Posterior cingulate gyrus (tissue), 11 donors: ENCODE measurements at places on chromosomes 2 and 18.

DNA sequence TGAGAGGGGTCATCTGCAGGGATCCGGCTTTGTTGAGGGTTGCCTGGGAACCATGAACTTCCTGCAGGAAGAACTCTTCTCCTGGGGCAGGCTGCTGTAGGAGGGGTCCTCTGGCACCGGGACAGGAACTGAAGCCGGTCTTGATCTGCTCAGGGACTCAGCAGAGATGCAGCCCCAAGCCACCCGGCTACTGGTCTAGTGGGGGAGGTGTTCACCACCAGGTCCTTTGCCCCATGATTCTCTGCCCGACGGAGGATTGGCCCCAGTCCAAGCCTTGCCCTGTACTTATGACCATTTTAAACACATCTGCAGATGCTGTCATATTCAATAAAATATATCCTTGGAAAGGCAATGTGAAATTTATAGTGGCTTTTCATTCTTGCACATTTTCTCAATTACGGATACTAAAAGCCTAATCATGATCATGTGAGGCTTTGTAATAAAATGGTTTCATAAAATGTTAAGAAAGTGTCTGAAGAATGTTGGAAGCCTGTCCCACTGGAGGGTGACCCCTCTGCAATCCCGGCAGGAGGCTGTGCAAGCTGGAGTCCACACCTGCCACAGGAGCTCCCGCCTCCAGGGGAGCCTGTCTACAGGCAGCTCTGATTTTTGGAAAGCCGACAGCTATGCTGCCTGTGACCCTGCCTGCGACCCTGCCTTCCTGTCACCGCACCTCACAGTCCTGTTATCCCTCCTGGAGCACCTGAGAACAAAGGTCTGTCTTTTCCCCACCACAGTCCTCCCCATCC lies 98.8 kb upstream of the TAF1B start:
- no peak for DNase-seq

GRCh38 chr2:62745891-62746481 lies 40.5 kb downstream of the EHBP1 start:
- no peak for DNase-seq

DNA sequence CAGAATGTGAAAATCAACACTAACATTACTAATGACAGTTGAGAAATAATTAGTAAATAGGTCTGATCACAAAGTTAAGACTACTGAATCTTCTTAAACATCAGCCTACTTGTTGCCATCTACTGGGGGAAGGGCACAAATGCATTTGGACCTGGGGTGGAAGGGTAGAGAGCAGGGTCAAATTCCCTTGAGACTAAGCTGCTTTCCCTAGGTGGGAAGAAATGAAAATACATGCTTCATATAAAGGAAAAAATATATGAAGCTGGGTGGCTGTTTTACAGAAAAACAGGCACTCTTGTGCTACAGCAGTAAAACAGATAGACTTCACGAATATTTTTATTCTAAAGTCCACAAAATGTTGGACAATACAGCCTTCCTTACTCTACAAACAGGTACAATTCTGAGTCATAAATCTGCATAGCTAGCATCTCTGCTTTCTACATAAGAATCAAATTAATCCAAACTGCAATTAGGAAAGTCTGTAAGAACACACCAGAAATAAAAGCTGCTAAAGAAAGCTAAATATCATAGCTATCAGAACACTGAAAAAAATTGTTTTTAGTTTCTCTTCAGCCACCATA lies 10.9 kb downstream of the TRIP12 start:
- no peak for DNase-seq

DNA sequence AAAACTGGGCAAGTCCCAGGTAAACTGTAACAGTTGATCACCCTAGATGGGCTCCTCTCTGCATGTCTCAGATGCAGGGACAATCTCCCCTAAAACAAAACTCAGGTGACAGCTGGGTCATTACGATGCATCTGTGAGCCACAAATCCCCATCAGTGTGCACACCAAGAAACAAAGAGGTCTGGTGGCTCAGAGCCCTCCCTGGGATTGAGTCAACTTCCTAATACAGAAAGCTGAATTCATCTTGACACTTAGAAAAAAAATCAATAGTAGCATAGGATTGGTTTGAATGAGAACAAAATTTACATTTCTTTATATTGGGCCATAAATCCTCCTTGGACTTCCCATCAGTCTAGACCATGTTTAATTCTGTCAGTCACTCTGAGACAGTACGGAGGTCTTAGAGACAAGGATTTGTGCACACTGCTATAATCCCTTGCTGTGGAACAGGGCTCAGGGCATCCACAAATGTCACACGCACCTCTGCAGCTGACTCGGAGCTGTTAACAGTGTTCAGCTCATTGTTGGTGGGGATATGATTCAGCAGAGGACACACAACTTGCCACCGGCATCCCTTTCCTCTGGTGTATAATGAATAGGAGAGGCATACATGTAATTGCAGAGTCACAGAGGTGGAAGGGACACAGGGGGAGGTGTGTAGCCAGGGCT lies 44.5 kb upstream of the DAPL1 start:
- no peak for DNase-seq

- DNase-seq: no peak
These were observed 39.1 kb downstream of the PLEK start for GRCh38 chr2:68404164-68404563.

DNA sequence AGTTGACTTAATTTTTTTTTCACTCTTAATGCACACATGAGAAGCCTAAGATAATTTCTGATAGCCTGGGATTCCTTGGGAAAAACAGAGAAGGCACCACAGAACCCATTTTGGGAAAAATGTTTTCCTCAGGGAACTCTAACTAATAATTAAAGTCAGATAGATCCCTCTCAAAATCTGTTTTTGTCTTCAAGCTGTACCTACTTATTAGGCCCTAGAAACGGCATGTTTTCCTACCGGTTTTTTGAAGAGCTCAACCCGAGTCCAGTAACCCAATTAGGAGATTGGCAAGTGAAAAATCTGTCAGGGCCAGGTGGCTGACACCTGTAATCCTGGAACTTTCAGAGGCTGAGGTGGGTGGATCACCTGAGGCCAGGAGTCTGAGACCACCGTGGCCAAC lies 16.1 kb upstream of the PDK1 start:
- DNase-seq: no peak

- no peak for DNase-seq
These were observed 46.3 kb downstream of the ARL4C start for GRCh38 chr2:234450431-234451124.

DNA sequence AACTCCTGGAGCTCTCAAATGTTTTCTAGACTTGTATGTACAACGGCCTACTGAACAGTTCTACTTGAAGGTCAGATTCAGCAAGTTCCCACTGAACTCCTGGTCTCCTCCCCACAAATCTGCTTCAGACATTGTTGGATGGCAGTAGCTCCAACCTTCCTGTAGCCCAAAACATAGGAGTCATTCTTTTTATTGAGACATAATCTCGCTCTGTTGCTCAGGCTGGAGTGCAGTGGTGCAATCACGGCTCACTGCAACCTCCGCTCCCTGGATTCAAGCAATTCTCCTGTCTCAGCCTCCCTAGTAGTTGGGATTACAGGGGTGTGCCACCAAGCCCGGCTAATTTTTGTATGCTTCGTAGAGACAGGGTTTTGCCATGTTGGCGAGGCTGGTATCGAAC lies 47.3 kb downstream of the QPCT start:
- no peak for DNase-seq

GRCh38 chr18:50687491-50687890 lies 127.6 kb downstream of the MAPK4 start:
- DNase-seq: no peak

GRCh38 chr2:173048897-173049661 lies 26.6 kb upstream of the MAP3K20 start:
- DNase-seq: no peak

DNA sequence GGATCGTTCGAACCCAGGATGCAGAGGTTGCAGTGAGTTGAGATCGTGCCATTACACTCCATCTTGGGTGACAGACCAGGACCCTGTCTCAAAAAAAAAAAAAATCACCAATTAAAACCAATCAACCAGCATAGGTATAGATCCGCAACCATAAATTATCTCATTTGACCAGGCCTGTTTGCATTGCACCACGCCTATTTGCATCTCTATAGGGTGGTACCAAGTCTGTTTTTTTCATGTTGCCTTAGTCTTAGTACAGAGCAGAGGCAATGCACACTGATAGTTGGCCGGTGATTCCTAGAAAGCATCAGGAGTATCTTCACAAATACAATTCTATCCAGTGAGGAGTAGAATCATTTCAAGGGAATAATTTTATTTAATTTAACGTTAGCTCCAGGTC lies 9.3 kb upstream of the NPC1 start:
- no peak for DNase-seq

GRCh38 chr2:141889788-141890187 lies 241.0 kb downstream of the LRP1B start:
- DNase-seq: no peak

- no peak for DNase-seq
These were observed 26.4 kb upstream of the CYTIP start for GRCh38 chr2:157470321-157470720.

- DNase-seq: no peak
These were observed 520.1 kb downstream of the ARHGAP15 start for GRCh38 chr2:143649226-143649740.

GRCh38 chr2:142786918-142787702 lies 90.4 kb upstream of the KYNU start:
- DNase-seq: no peak

GRCh38 chr2:54624591-54625071 lies 98.8 kb upstream of the EML6 start:
- DNase-seq: no peak

DNA sequence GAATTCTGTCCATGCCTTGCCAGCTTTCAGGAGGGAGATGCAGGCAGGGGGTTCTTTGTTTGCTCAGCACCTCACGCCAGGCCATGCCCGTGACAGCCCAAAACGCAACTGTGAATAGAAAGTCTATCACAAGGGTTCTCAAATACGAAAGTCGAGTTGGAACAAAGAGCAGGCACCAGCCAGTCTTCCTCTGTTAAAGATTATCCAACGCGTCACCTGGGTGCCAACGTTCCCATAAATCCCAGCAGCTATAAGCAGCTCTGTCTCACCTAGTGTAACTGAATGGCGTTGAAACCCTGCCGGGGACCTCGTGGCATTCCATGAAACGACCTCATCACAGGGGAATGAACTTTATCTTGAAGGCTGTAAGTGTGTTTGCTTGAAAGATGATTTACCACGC lies 84.8 kb upstream of the GATA6 start:
- DNase-seq: no peak

DNA sequence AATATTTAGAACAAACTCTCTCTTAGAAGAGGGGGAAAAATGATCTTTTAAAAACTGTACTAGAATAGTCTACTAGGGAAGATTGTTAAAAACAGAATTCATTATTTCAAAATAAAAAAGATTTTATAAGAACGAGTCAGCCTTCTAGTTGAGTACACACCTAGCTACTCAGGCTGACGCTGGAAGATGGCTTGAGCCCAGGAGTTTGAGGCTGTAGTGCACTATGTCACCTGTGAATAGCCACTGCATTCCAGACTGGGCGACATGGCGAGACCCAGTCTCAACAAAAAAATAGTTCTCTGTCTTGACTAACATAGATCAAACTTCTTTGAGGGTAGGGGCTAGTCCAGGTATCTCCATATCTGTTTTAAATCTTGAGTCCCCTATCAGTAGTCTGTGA lies 33.9 kb downstream of the ERLEC1 start:
- DNase-seq: no peak

DNA sequence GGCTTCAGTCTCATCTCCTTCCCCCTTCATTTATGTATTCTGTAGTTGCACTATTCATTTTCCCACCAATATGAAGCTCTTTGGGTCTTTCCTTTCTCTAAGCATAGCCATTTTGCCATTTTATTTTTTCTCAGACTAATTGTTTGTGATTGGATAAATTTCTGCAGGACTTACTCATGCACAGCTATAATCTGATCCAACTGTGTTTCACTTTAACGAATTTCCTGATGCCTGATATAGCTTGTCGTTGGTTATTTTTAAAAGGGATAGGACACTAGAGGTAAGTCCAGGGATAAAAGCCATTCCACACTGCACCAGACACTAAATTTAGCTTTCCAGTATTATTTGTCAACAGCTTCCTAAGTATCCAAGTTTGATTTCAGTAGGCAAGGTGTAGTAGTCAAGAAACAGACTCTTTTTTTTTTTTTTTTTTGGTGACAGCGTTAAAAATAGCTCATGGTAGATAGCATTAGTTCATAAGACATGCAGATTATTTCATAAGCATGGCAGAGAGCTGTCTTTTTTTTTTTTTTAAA lies 17.4 kb downstream of the ASB18 start:
- DNase-seq: no peak

DNA sequence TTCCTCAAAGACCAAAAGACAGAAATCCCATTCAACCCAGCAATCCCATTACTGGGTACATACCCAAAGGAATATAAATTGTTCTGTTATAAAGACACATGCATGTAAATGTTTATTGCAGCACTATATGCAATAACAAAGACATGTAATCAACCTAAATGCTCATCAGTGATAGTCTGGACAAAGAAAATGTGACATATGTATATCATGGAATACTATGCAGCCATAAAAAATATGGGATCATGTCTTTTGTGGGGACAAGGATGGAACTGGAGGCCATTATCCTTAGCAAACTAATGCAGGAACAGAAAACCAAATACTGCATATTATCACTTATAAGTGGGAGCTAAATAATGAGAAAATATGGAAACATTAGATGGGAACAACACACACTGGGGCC lies 2.7 kb upstream of the HNMT start:
- DNase-seq: no peak

GRCh38 chr2:12244070-12244469 lies 472.7 kb upstream of the TRIB2 start:
- no peak for DNase-seq

GRCh38 chr2:238727585-238728329 lies 120.1 kb upstream of the TWIST2 start:
- DNase-seq: no peak

GRCh38 chr2:241982706-241983570 lies 113.4 kb downstream of the RTP5 start:
- no peak for DNase-seq
